Stromal cell of bone marrow (primary cell): ENCODE measurements at places on chromosomes 7 and 10.

DNA sequence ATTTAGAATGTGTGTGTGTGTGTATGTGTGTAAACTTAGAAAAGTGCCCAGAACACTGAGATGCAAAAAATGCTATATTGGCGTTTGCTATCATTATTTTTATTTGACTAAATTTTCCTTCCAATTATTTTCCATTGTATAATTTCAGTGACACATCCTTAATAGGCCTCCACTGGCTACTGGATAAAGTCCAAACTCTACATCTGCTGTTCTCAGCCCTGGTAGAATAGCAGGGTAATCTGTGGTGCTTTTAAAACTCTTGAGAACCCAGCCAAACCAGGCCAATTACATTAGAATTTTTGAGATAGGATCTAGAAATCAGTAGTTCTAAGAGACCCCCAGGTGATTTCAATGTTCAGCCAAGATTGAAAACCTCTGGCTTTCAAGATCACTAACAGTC lies 66.4 kb downstream of the ZNF503 start:
- DNase-seq = no peak

- DNase-seq = no peak
Observed at GRCh38 chr10:119183664-119184412, 5.2 kb upstream of the PRDX3 start.

- no peak for DNase-seq
Observed at GRCh38 chr7:134469622-134470021, 10.7 kb upstream of the AKR1B1 start.

DNA sequence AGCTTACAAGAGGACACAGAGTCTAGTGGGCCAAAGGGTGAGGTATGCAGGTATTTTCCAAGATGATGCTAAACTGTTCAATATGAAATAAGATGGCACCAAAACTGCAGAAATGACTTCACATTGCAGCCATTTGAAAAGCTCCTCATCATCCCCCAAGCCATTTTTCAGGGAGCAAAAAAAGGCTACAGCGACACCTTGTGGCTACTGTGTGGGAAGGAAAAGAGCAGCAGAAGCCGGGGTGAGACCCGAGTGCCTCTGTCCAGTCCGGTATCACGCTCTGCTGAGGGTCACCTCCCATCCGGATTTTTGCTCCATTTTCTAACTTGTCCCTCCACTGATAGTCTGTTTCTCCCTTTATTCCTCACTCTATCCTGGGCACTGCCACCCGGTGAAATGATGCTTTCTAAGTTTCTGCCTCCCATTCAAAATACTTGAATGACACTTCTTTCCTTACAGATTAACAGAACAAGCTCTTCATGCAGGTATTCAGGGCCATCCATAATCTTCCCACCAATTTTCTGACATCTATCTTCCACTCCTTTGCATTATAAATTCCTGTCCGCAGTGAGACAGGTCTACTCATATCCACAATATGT lies 220.2 kb downstream of the DGKI start:
- DNase-seq = peak; percentile 18

DNA sequence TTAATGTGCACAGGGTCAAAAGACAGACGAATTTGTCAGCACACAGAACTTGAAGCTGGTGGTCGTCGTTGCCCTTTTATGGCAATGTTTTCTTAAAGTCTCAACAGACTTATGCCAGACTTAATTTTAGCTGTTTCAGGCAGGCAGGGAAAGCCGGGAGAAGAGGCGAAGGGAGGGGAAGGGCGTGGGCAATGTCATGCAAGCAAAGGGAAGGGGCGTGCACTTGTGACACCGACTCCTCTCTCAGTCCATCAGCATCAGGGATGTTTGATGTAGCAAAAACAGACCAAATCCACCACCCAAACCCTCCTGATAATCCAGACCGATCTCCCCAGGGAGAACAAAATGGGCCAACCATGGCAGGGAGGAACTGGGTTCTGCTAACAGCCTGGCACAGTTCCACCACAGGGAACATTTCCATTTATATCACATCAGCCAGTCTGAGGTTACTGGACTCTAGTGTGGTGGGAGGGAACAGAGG lies 118.1 kb upstream of the RHEB start:
- no peak for DNase-seq

GRCh38 chr7:8134089-8134733 lies 127.8 kb downstream of the ICA1 start:
- no peak for DNase-seq

DNA sequence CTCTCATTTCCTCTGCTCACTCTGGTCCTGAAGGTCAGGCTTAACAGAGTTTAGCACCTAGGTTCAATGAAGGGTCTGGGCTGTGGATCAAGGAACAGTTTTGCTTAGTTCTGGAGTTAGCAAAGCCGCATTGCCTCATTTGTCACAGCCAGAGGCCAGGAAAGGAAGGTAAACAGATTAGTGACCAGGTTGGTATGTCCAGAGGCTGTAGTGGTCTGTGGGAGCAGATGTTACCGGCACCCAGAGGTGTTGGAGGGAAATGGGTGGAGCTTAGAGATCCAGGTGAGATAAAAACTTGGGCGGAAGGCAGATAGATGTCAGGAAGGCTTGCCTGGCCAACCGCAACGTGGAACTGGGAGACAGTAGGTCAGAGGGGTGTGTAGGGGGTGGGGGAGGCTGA lies 36.6 kb upstream of the ZMIZ2 start:
- no peak for DNase-seq
